ENCODE measurements at places on chromosomes 5 and 9.

DNA sequence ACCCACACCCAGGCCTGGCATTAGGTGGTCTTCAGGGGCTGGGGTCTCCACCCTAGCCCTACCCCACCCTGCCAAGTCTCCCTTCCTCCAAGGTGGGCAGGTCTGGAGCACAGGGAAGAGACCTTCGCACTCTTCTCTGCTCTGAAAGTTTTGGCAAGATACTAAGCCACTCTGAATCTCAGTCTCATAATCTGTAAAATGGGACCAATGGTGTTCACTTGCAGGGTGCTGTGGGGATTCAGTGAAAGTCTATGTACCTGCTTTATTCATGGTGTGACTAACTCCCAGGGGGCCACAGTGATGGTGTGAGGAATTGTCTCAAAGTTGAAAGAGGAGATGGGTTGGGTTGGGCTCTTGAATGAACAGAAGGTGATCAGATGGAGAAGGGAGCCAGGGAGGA lies 25.0 kb downstream of the LHX2 start:
- no peak for DNase-seq

GRCh38 chr9:16271967-16272366 lies 598.5 kb downstream of the BNC2 start:
- no peak for DNase-seq

GRCh38 chr9:92146610-92147009 lies 31.4 kb upstream of the SPTLC1 start:
- DNase-seq: no peak

DNA sequence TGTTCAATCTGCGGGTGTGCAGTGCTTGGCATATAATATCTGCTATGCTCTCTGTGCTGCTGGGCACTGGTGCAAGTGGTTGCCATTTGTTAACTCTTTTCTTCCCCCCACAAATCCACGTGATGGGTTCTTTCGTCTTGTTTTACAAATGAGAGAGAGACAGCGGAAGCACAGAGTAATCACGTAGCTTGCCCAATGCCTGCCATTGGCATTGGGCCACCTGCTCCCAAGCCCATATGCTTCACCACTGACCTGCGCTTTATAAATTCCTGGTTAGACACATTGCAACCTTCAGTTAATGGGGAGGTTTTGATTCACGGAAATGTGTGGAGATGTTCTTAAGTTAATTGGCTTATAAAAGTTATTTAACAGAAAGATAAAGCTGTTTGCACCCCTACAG lies 194.8 kb upstream of the ADAMTS16 start:
- DNase-seq: no peak

- DNase-seq: no peak
These were observed 139.5 kb upstream of the KLF9 start for GRCh38 chr9:70553707-70554673.

GRCh38 chr5:130974021-130974683 lies 190.9 kb downstream of the HINT1 start:
- DNase-seq: no peak

GRCh38 chr5:95132096-95132495 lies 152.8 kb downstream of the MCTP1 start:
- DNase-seq: no peak

DNA sequence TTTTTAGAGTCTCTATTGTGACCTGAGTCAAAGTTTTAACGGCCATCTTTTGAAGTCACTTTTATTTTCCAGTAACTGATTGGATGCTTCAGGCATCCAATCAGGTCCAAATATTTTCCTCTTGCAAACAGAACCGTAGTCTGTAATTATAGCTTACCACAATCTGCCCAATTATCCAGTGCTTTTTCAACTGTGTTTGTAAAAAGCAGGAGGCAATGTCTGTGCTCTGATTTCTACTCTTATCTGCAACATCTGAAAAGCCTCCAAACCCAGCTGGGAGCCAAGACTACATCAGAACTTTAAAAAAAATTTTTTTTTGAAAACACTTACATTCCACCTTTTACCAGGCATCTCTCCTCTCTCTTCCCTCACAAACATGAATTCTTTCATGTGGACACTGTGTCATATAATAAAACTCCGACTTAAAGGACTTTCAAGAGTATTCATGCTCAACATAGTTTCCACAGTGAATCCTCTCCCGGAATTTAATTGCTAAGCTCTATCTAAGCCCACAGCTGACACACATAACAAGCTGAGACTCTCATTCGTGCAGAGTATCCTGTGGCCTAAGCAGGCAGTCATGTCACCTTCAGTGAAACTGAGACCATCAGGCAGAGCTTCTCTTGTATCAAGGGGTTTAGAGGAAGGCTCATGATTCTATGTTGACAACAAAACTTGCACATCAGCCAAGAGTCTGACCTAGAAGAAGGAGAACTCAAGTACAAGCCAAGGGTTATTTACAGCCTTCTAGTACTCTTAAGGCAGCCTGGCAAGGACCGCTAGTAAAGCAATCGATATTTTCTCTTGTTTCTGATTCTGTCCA lies 272.7 kb downstream of the TLE1 start:
- DNase-seq: no peak

DNA sequence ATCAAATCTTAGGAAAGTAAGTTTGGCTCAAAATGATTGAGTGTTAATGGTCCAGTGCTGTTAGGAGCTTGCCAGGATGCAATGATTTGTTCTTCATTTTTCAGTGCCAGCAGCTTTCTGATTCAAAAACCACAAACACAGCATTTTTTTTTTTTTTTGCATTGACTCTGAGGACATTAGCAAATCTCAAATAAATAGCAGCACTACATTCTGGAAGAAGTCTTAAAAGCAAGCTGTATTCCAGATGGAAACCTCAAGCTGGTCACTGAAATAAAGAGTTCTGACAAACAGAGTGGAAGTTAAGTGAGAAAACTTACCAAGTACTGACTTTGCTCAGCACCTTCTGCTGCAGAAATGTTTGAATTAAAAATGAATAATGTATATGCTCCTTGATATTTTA lies 1653.1 kb upstream of the CDH9 start:
- no peak for DNase-seq
